Posterior vena cava (tissue), 2 donors: ENCODE measurements at places on chromosomes 12 and 14.

DNA sequence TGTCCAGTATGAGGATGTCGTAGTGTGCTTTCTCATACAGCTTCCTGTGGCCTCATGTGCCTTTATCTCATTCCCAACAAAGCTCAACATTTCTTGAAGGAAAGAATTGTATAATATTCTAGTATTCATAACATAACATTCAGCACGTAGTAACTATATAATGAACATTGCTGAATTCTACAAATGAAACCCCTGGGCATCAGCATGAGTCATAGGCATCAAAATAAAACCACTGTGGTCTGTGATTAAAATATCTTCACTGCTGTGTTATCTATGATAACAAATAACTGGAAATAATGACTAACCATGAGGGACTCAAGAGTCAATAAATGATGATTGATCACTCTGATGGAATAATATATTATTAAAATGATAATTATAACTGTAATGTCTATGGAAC is 255.2 kb downstream of the EMP1 start:
- no peak for DNase-seq

DNA sequence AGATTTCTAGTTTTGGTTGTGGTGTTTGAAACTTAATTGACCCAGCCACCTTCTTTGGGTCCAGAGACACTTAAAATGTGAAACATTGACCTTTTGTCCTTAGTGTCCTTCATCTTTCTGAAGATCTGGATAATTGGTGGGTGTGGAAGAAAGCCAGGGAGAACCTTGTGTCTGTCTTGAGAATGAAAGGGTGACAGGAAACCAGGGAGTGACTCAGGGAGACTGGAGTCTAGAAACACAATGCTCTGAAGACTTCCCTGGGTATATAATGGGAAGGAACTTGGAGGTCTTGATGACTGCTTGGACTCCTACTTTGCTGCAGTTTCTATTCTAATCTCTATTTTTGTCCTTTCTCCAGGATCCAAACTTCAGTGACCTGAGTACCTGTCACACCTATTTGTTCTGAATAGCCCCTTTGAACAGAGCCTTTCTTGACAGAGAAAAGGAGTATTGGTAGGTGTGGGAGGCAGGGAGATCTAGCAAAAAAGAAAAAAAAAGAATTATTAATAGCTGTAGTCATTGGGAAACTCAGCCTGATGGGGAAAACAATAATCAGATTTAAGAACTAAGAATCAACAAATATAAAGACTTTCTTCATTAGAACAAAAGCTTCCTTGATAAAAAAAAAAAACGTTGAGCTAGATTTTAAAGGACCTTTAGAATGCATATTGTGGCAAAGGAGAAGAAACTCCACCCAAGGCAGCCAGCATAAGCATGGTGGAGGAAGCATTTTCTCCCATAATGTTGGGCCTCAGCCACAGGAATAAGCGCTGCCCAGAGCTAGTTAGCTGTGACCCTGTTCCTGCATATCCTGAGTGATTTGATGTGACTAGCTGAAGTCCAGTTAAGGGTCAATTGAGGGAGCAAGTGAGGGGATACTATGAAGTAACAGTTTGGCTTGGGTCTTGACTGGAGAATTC is 77.9 kb upstream of the HOXC13 start:
- DNase-seq: no peak

- DNase-seq: no peak
Measured at GRCh38 chr12:53952335-53952694, 2.4 kb upstream of the HOXC12 start.

- no peak for DNase-seq
Measured at GRCh38 chr14:77253333-77254190, 17.4 kb downstream of the NGB start.

GRCh38 chr12:126509572-126509971 is 1444.3 kb downstream of the AACS start:
- DNase-seq: no peak

DNA sequence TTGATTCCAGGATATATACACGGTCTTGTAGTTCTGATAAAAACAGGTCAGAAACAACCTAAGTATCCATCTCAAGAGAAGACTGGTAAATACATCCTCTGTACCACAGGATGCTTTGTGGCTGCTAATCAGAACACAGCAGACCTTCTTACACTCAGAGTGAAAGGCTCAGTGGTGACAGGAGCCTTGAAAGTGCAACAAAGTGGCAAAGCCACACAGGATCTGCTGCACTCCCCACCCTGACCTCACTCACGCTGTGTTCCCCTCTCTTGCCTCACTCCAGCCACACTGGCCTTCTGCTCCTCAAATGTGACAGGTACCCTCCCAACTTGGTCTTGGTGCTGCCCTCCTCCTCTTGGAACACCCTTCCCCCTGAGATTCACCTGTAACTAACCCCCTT is 98.1 kb upstream of the GRIP1 start:
- no peak for DNase-seq
